Natural killer cell treated with Interleukin-12 subunit alpha and Interleukin-12 subunit beta and Interleukin-15 and Interleukin-18, amount 100 ng/mL, for 72 hours (primary cell): ENCODE measurements at places on chromosomes 11 and 22. TPM values are rescaled to one million over a fixed set of nuclear protein-coding genes. Genes with fewer than 3 reads are reported as not detected.

Gene CD3D
- total RNA-seq, result 161 TPM

Gene KRTAP5-2
- not detected for total RNA-seq

Gene ACR
- total RNA-seq, result not detected

Gene INS
- total RNA-seq, result not detected

Gene RABL2B
- 15.7 TPM for total RNA-seq
